ENCODE measurements at places on chromosomes 12 and 14.
A peak's percentile ranks its signal among the peaks of the same experiment; 100 is the strongest.

GRCh38 chr14:21840765-21841164, 167.1 kb upstream of the OR4E1 start:
- peak; percentile 19 for DNase-seq

DNA sequence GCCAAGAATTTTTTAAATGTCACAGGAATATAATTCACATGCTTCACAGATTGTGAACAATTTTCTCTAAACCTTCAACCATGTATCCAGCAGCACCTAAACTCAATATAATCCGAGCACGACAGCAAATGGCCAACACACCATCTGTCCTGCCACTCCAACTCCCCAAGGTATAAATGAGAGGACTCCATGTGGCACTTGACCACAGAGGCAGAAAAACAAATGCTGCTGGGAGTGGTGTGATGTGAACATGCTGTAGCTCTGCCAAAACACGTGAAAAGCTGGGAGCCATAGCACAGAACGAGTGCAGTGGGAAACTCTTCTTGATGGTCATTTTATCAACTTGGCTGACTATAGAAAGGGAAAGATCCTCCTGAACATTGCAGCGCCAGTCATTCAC, 70.9 kb downstream of the LLPH start:
- no peak for DNase-seq

DNA sequence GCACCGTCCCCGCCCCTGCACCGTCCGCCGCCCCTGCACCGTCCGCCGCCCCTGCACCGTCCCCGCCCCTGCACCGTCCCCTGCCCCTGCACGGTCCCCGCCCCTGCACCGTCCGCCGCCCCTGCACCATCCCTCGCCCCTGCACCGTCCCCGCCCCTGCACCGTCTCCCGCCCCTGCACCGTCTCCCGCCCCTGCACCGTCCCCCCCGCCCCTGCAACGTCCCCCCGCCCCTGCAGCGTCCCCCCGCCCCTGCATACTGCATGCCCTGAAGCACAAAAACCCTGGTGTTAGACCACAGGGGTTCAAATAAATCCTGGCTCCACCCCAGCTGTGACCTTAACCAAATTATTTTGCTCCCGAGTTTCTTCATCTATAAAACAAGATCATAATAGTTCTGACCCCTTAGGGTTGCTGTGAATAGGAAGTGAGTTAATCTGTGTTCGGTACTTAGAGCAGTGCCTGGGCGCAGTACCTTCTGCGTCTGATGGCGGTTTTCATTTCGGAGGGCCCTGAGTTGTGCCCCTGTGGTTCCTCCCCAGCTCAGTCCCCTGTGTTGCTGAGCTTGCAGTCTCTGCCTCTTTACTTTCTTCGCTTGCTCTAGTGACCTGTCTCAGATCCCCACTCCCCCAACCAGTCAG, 38.1 kb downstream of the ESRRB start:
- peak; percentile 81 for DNase-seq

GRCh38 chr12:111578276-111578970, 20.7 kb downstream of the ATXN2 start:
- DNase-seq: no peak

- no peak for DNase-seq
Observed at GRCh38 chr12:96263449-96263902, 69.3 kb downstream of the ELK3 start.

DNA sequence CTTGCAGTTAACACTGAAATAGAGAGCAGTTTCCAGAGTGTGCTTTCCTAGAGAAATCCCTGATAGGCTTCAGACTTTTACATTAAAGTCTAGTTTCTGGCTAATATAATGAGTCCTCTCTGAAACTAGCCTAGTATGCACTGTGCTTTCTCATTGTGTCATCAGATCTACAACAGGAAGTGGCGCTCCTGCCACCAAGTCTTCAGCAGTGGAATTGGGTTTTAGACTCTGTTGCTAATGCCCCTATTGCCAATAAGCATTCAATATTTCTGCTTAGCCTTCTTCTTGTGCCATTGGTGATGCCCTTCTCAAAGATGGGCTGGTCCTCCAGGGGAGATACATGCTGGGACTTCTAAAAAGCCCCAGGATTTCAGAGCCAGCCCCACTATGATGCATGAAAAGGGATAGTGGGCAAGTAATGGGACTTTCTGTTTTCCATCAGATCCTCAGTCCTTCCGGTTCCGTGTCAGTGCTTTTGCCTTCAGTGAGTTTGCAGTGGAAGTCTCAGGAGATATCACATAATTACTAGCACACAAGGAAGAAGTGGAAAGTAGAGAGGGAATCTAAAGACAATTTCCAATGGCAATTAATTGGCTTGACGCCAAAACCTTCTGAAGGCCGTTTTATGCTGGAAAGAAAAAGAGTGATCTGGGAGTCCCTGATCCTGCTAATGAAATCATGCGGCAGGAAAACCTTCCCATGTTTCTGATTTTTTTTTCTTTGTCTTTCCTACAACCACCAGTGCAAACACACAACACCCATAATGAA, 50.0 kb downstream of the SSPN start:
- DNase-seq: no peak

DNA sequence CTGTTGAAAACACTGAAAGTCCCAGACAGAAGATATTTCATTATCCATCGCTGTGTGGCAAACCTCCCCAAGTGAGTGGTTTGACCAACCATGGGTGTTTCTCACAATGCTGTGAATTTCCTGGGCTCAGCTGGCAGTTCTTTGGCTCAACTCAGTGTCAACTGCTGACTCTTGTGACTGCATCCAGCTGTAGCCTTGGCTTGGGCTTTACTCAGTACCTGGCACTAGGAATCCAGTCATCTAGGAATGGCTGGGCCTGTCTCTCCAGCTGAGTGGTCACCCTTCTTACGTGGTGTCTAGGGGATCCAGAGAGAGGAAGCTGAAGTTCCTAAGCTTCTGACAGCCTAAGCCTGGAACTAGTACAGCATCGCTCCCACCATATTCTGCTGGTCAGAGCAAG, 80.7 kb upstream of the PSMC1 start:
- DNase-seq: no peak

- DNase-seq: no peak
Observed at GRCh38 chr14:51004352-51004800, 60.1 kb upstream of the PYGL start.

GRCh38 chr12:122318607-122319605, 52.6 kb upstream of the VPS33A start:
- DNase-seq: no peak

GRCh38 chr14:72610831-72611200, 283.1 kb downstream of the DPF3 start:
- no peak for DNase-seq

- DNase-seq: peak; percentile 17
Observed at GRCh38 chr12:80412343-80412953, 31.6 kb upstream of the PTPRQ start.

- DNase-seq: peak; percentile 25
Observed at GRCh38 chr14:32940066-32940651, 1.5 kb downstream of the NPAS3 start.

DNA sequence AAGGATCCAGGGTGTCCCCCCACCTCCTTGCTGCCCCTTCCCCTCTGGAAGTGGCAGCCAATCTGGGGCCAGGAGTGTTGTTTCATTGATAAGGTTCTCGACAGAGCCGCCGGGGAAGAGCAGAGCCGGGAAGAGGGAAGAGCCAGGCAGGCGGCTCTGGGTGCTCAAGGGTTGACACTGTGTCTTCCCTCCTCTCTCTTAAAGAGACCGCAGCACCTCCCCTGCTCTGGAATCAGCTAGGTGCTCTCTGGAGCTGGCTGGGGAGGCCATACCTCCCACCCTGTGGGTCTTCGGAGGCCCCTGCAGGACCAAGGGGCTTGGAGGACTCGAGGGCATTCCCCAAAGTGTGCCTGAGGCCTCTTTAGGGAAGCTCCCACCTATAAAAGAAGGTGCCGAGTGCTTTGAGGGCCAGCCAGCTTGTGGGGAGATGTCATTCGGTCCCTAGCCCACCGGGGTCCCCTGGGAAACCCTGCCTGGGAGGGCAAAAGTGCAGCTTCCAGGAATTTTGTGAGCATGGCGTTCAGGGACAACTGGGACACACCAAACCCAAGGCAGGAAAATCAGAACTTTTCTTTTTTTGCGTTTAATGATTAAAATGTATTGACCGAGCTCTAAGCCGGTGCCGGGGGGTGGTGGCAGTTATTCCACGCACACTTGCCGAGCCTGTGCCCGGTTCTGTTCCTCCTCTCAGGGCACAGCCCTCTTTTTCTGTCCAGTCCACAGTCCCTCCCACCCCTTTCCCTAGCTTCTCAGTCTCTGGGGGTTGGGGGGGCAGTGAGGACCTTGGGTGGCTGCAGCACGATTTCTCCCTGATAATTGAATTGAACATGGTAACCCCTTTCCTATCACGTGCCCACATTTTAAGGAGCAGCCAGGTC, 3.0 kb downstream of the SETD1B start:
- DNase-seq: peak; percentile 53

Measured in H7 (cell line).